KBM-7 (cell line): ENCODE measurements at places on chromosomes 11 and 22.
A peak's percentile ranks its signal among the peaks of the same experiment; 100 is the strongest.

DNA sequence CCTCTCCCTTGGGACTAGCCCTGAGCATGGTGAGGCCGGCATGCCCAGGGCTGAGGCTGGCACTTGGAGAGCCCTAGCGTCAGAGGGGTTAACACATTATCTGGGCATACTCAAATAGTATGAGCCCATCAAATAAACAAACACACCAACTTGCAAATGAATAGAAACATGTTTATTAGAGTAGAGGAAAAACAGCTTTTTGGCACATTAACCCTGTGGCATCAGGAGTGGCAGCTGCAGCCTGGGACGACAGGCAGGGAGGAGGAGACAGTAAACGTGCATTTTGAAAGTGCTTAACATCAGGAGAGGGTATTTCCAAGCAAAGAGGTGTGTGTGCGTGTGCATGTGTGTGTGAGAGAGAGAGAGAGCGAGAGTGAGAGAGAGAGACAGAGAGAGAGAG, 684.9 kb downstream of the NTM start:
- DNase-seq, result no peak

GRCh38 chr11:106920899-106921509, 97.3 kb downstream of the GUCY1A2 start:
- DNase-seq, result no peak

GRCh38 chr11:114095899-114096298, 36.4 kb downstream of the ZBTB16 start:
- DNase-seq, result no peak

- DNase-seq, result no peak
Measured at GRCh38 chr11:55652560-55652959, 4.4 kb downstream of the OR4S2 start.

DNA sequence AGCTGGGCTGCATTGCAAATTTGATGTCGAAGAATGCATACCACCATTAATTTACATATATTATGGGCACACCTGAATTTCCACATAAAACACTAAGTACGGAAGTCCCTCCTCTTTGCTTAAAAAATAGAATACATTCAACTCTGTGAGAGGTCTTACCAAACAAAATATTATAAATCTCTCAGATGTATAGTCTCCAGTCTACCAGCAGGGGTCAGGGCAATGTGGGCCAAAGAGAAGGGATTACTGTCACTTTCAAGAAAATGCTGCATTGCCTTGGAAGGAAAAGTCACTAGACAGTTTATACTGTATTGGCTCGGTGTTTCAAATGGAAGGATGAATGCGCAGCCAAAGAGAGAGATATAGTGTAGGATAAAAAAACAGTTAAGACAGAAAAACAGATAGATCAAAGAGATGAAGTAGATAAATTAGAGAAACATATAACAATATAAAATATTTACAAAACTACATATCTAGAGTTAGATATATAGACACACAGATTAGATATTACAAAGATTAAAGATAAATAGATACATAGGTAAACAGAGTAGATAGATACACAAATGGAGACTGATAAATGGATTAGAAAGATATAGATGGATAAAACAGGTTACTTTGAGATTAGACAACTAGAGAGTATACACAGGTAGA, 20.9 kb downstream of the SERGEF start:
- DNase-seq, result peak; percentile 27

GRCh38 chr11:12981676-12982522, 27.2 kb upstream of the RASSF10 start:
- DNase-seq, result no peak

DNA sequence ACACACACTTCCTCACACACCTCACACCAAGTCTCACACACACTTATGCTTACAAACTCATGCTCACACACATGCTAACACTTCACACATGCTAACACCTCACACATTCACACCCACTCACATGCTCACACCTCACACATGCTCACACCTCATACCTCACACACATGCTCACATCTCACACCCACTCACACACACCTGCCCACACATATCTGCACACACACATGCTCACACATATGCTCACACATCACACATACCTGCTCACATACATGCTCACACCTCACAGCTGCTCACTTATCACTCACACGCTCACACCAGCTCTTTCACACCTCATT, 4.5 kb upstream of the MYBPC3 start:
- DNase-seq, result no peak

DNA sequence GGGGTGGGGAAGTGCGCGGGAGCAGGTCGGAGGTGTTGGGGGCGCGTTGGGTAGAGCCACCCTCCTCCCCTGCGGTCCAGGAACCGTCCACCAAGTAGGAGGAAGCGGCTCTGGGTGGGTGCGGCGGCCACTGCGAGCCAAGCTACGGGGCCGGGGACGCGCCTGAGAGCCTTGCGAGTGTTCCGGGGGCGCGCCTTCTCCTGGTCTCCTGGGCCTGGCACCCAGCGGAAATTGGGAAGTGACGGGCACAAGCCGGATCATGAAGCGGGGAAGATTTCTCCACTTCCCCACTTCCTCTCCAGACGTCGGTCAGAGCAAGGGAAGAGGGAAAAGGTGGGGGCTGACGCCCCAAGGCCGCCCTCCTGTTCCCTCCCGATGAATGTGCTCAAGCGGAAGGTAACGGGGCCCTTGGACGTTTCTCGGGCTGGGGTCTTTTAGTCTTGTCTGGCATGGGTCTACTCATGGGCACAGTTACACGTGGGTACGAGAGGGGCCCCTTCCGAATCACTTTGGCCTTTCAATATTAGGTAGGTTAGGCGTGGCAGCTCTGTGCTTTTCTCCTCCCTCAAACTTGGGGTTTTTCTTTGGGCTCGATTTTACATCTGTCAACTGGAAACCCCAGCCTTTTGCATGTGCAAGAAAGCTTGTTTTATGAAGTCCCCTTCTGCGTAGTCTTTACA, 865 bp downstream of the RBM14 start:
- peak; percentile 84 for DNase-seq

DNA sequence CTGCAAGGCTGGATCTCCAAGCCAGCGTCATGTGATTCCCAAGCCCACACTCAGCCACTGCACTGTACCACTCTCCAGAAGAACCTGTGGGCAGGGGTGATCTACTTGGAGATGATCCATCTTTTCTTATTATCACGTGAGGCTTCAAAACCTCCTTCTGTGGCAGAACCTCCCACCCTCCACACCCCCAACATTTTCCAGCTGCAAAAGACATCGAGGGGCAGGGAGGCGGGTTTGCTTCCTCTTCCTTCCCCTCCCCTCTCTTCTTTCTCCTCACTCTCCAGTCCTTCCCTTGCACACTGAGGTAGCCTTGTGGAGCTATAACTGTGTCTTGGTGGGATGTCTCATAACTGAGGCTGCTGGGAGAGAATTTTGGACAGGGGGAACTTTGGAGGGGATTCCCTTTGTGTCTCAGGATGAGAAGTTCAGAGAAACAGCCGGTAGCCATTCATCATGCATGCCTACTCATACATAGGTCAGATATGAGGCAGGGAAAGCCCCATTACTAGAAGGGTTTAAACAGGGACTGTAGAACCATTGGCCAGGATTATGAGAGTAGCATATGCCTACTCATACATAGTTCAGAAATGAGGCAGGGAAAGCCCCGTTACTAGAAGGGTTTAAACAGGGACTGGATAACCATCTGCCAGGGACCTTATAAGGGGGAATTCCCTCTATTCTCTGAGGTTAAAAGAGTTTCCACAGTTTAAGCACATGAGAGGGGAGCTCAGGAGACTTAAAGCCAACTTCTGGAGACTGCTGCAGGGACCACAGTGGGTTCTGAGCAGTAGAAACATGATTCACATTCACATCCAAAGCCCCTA, 420.7 kb upstream of the CADM1 start:
- no peak for DNase-seq

DNA sequence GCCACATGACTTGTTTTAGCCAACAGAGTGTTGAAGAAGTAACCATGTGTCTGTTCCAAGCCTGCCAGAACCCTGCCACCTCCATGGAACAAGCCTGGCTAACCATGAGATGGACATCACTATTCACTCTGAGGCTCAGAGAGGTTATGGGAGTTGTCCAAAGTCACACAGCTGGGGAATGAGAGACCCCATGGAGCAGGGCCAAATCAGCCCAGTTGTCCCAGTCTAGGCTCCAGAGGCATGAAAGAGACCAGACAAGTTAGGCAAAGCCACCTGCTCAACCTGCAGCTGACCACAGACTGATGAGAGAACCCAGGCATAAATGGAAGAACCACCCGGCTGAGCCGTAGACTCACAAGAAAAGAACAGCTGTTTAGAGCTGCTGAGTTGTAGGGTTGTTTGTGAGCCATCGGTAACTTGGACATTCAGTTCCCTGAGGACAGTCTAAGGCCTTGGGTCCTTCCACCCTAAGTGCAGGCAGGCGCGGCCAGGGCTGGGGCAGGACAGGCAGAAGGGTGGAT, 74.7 kb upstream of the PHF21B start:
- no peak for DNase-seq

- no peak for DNase-seq
Measured at GRCh38 chr11:130865774-130866114, 50.5 kb downstream of the SNX19 start.

- no peak for DNase-seq
Measured at GRCh38 chr11:76623171-76623883, 47.2 kb downstream of the LRRC32 start.

DNA sequence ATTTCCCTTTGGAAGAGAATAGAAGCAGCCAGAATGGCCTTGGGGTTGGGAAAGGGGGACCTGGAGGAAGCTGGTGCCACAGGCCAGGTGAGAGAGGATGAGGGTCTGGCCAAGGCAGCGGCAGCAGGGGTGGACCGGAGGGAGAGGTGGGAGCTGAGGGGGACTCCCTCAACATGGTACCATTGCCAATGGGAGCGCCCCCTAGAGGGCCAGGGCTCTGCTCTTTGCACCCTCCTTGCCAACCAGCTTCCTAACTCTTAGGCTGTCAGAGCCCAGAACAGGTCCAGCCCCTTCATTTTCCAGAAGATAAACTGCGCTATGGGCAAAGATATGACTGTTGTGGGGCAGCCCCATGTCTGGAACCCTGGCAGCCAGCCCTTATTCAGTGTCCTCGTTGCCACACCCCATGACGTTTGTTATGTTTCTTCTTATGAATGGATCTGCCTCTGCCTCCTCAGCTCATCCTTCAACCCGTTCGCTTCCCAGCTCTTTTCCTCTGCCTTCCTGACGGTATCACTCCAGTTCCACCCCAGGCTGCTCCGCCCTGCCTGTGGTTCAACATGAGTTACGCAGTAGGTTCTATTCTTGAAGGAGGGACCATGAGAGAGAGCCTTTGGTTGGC, 185.2 kb downstream of the GRIK4 start:
- no peak for DNase-seq

- DNase-seq, result peak; percentile 42
Measured at GRCh38 chr11:128195057-128195751, 392.2 kb downstream of the ETS1 start.
